NCI-H1694 (cell line): ENCODE measurements at places on chromosomes 6 and 20.

GRCh38 chr20:63943808-63944077 lies 12.5 kb downstream of the UCKL1 start:
- DNase-seq, result no peak

GRCh38 chr6:86723729-86724128 lies 213.6 kb upstream of the HTR1E start:
- DNase-seq, result no peak

GRCh38 chr20:5171064-5171789 lies 44.4 kb downstream of the CDS2 start:
- DNase-seq, result peak; percentile 20

DNA sequence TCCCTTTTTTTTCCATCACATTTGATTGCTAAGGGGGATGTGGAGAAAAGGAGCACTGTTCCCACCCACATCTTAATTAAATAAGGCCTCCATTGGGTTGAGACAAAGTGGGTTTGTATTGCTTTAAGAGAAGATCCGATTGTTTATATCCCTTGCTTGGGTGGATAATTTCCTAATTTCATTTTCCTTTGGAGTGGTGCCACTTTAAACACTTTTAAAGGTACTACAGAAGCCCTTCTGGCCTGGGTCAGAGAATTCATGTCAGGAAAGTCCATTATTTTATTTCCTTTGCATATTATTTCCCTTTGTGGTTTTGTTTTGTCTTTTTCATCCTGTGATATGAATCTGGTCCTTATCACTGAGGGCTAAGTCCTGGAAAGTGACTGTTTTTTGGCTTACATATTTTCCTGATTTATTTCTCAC lies 56.9 kb downstream of the PHACTR2 start:
- DNase-seq, result no peak

DNA sequence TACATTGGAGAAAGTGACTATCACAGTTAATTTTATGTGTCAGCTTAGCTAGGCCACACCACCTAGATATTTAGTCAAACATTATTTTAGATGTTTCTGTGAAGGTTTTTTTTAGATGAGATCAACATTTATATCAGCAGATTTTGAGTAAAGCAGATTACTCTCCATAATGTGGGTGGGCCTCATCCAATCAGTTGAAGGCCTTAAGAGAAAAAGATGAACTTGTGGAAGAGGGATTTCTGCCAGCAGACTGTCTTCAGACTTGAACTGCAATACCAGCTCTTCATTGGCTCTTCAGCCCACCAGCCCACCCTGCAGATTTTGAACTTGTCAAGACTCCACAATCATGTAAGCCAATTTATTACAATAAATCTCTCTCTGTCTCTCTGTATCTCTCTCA lies 25.1 kb upstream of the FBXO30 start:
- no peak for DNase-seq

DNA sequence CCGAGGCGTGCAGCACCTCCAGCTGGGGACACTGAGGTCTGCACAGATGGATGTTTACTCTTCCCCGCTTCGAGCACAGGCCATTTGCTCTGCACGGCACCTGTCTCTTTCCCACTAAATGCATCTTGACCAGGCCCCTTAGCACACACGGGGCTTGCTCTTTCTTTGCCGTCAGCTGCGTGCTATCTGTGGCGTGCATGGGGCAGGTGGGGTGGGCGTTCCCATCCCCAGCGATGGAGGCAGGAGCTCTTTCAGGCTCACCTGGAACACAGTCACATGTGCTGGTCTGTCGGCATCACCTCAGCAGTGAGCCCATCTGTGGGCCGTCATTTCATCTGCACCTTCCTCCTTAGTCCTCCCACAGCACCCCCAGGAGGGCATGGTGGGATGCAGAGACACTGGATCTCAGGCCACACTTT lies 35.1 kb downstream of the RBM38 start:
- no peak for DNase-seq

DNA sequence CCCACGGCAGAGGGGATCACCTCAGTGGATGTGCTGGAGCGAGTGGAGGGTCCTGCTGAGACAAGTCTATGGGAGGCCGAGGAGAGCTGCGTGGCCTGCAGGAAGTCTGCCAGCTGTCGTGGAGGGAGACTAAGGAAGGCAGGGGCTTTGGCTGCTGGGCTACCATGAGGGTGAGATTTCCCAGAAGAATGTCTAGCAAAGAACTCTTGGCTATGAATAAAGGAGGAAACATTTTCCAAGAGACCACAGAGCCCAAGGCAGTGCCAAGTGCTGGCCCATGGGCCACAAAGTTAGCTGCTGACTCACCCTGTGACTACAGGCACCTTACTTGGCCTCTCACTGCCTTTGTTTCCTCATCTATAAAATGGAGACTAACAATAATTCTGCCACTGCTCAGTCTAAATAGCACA lies 73.4 kb downstream of the PRDM1 start:
- no peak for DNase-seq

DNA sequence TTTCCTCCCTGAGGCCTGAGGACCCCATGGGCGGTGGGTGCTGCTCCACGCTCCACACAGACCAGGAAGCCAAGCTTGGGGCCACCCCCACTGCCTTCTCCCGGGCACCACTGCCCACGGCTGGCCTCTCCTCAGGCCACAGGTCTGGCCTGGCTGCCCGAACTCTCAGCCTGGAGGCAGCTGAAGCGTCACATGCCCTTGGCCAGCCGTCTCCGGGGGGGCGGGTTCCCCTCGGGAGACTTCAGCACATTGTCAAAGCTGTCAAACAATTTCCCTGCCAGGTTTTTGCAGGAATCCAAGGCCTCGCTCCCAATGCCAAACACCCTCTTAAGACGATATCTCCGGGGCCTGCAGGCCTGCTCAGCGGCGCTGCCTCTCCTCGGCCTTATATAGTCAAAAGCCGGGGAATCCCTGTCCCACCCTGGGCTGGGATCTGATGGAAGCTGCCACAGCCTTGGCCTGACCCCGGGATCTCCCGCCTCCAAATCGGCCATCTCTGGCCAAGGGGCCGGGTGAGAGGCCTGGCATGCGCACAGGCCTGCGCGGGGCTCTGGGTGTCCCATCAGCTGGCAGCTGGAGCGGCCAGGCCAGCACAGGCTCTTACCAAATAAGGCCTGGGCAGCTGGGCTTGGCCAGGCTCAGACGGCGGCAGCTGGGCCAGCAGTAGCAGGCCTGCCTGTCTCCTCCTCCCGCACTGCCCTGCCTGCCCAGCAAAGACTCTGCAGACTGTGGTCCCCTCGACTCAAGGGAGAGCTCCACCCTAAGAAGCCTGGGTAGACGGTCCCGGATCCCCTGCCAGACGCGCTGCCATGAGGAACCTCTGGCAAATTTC lies 49.7 kb downstream of the RBM38 start:
- DNase-seq, result no peak

GRCh38 chr20:23565503-23566045 lies 2.7 kb downstream of the CST9L start:
- no peak for DNase-seq

DNA sequence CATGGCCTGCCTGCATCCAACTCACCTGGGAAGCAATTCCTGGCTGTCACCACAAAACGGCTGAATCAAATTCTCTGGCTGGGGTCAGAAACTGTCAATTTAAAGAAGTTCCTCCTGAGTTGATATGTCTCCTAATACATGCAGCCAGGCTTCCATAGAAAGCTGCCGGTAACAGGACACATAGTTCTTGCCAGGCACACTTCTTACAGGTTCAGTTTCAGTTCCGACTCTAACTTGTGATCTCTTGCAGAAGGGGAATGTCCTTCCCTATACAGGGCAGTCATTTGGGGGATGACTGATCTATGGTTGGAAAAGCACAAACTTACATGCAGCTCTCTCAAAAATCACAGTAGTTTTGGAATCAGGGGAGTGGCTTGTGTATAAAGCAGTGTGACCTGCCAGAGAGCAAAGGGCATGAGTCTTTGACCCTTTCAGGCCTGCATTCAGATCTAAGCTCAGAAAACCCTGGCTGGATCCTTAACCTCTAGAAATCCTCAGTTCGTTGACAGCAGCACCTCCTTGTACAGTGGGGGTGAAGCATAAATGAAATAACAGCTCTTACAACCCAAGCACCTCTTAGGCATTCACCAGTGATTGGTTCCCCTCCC lies 195.6 kb downstream of the SCP2D1 start:
- DNase-seq, result no peak

- no peak for DNase-seq
These were observed 1.7 kb downstream of the TRIM39 start for GRCh38 chr6:30328397-30328796.
